ENCODE measurements at places on chromosomes 4 and X.

GRCh38 chr4:87044511-87045233 is 109.9 kb downstream of the AFF1 start:
- DNase-seq = no peak

GRCh38 chrX:129983575-129984110 is 1.2 kb downstream of the BCORL1 start:
- no peak for DNase-seq

DNA sequence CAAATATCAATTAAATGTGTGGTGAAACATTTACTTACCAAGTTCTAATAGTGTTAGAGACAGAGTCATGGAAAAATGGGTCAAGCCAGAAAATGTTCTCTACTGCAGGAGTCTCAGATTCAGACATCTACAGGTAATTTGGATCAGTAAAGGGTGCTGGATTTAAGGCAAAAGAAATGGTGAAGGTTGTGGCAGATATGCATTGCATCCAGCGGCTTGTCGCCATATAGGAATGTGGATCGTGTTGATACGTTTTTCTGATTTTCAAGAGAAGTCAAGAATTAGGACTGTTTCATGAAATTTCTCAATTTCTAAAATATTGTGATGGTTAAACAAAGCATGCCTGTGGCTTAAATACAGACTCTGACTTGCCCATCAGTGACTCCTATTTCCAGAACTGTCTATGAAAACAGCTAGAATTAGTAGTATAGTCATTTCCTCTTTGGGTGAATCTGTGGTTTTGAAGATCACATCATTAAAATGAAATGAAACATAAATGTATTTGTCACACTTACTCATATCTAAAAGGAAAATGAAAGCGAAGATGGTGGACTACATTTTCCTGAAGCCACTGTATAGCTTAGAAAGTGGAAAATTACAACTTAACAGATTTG is 110.1 kb upstream of the VEGFC start:
- no peak for DNase-seq

GRCh38 chrX:9529223-9529622 is 64.4 kb downstream of the TBL1X start:
- DNase-seq = no peak

- DNase-seq = no peak
These were observed 53.5 kb upstream of the VEGFD start for GRCh38 chrX:15437724-15438123.

DNA sequence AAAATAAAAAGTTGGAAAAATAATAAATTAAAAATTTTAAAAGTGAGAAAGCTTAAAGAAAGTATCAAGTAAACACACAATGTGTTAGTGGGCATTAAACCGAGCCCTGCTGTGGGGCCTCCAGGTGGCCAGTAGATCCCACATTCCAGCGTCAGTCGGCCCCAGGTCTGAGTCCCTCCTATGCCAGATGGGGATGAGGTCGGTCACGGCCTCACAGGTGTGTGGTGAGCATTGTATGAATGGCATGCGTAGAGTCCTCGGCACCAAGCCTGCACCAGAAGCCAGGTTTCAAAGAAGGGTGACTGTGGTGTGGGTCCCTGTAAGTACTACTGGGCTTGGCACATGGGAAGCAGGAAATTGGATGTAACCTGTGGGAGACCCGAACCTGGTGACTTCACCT is 75.6 kb upstream of the MSX1 start:
- no peak for DNase-seq

Data from NCI-H1105 (cell line).